ENCODE measurements at places on chromosomes 6 and 20.

GRCh38 chr6:47521961-47522360 is 44.4 kb downstream of the CD2AP start:
- DNase-seq, result no peak

GRCh38 chr6:113540466-113540865 is 316.7 kb upstream of the MARCKS start:
- DNase-seq, result no peak

- no peak for DNase-seq
Measured at GRCh38 chr6:107560657-107561056, 70.7 kb downstream of the SOBP start.

- peak; percentile 54 for DNase-seq
Measured at GRCh38 chr6:33607784-33608161, 13.3 kb upstream of the ITPR3 start.

- DNase-seq, result no peak
Measured at GRCh38 chr6:129853996-129854711, 7.0 kb downstream of the TMEM244 start.

DNA sequence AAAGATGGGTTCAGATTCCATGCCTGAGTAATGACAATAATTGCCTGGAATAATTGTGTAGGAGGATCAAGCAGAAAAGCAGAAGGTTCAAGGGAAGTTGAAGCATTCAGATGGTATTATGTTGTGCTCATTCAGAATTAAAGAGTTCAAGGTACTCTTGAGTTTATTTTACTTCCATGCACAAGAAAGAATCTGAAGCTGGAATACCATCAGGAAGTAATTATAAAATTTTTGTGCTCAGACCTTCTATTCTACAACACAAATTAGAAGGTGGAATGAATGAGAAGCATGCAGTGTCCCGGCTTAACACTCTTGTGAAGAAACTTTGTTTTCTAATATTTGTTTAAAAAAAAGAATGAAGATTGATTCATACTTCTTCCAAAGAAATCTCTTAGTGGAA is 139.4 kb upstream of the ENPP5 start:
- DNase-seq, result no peak

All from activated CD4-positive, alpha-beta T cell treated with anti-CD3 and anti-CD28 coated beads, Interleukin-2, amount 50 U/mL, for 16 hours (primary cell).